ENCODE measurements at places on chromosomes 2 and 18.
A peak's percentile ranks its signal among the peaks of the same experiment; 100 is the strongest.

DNA sequence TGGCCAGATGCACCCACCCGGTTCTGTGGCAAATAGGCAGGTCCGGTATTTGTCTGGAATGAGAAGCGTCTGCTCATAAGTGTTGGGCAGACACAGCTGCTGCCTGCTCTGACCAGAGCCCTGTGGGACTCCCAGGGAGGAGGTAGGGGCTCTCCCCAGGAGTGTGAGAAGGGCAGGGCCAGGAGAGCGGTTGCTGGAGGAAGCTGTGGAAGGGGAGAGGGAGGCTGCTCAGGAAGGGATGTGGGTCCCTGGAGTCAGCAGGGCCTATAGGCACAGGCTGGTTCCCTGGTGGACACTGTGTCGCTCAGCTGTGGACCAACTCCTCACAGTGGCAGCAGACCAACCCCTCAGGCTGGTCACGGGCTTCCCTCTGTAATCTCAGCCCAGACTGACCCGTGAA is 109.2 kb downstream of the DYSF start:
- DNase-seq = no peak

- DNase-seq = no peak
Observed at GRCh38 chr2:116073731-116074130, 1631.3 kb downstream of the DPP10 start.

DNA sequence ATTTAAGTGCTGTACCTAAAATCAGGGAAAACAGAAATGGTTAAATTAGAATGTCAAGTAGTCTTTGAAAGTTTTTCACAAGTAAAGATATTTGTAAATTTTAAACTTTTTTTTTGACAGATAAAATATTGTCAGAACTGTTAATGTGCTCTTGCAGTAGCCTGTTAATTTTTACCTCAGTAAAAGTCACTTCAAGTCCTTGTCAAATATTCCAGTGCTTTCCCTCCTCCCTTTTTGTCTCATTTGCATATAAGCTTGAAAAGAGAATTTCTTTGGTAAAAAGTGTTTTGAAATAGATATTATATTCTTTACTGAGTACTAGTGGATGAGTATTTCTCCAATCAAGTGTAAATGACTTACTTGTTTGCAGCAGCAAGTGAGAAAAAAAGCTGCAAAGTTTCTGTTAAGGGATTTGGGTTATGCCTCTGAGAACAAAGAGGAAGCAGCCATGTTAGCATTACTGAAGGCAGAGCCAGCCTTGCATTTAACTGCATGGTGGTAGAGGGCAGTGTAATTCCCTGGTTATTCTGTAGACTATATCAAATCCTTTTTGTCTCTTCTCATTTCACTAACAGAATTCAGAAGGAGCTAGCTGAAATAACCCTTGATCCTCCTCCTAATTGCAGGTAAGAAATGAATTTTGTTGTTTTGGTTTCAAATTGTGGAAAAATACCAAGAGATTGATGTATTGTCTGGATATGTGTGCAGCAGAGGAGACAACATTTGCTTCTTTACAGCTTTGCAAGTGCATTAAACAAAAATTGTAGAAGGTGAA is 3.2 kb downstream of the UBE2E3 start:
- DNase-seq = peak; percentile 60

DNA sequence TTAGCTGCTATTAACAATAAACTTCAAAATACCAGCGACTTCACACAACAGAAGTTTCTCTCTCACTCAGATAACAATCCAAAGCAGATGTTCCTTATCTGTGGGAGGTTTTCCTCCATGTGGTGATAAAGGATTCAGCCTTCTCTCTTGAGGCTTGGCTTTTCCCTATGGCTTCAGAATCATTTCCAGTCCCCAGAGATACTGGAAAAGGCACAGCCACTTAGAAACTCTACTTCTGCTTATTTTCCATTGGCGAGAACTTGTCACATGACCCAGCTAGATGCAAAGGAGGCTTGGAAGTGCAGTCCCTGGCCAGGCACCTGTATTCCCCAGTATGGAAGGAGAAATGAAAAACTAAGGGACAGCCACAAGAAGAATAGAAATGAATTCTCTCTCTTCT is 344.8 kb downstream of the MTX2 start:
- no peak for DNase-seq

DNA sequence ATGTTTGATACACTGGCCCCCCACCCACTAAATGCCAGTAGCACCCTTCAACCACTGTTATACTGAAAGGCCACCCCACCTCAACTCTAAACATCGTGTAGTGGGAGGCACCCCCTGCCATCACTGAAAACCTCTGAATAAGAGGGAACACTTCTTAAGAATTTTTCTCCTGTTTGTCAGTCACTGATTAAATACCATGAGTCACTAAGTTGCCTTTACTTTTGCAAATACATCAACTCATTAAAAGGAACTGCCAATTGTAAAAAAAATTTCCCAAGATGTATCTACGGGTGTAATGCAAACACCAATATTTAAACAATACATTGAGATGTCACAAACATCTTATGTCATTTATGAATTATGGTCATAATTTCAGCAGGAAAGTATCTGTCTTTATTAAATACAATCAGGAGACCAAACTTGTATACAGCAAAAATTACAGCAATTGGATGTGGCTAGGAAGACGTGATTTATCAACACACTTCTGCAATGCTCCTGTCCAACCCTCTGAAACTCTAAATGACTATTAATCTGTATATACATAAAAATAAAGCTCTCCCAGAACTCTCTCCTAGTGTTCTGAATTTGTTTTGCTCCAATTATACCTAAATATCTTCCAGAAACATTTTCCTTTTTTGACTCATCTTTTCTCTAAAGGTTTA is 144.1 kb upstream of the STK17B start:
- no peak for DNase-seq

- DNase-seq = no peak
Observed at GRCh38 chr2:111186933-111187332, 66.2 kb downstream of the BCL2L11 start.

- no peak for DNase-seq
Observed at GRCh38 chr2:55871637-55872036, 51.9 kb downstream of the EFEMP1 start.

DNA sequence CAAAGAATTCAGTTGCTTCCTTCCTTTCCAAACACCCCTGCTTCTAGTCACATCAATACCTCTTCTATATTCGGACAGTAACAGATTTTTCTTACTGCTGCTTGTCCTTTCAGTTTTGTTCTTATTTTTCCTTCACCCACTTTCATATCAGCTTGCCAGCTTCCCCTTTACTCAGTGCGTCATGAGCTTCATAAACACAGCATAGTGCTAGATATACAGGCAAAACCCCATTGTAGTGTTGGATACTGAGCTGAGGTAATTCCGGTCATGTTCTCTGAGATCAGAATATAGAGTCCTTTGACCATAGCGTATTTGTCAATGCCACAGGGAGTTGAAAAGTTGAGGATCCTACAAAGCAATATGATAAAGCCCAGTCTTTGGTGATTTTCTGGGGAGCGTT is 2.4 kb downstream of the FARP2 start:
- DNase-seq = no peak

- DNase-seq = no peak
Observed at GRCh38 chr2:59353306-59353921, 1112.3 kb upstream of the FANCL start.

GRCh38 chr2:8609357-8609811 is 72.5 kb upstream of the ID2 start:
- no peak for DNase-seq

- no peak for DNase-seq
Observed at GRCh38 chr2:64023485-64024258, 4.4 kb upstream of the VPS54 start.

GRCh38 chr18:42545825-42546224 is 569.7 kb downstream of the RIT2 start:
- no peak for DNase-seq

DNA sequence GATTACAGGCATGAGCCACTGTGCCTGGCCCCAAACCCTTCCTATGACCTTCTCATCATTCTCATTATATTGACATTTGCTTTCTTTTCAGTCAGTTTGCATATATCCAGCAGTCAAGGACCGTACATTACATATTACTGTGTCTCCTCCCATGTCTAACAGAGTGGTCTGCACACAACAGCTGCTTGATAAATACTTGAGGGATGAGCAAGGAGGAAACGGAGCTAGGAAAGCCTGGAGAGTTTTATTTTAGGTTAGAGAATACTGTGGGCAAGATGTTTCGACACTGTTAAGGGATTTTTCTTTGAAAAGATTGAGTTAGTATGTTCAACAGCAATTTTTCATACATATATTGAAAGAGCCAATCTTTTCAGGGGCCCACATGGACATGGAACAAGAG is 76.2 kb upstream of the CHRNA1 start:
- no peak for DNase-seq

DNA sequence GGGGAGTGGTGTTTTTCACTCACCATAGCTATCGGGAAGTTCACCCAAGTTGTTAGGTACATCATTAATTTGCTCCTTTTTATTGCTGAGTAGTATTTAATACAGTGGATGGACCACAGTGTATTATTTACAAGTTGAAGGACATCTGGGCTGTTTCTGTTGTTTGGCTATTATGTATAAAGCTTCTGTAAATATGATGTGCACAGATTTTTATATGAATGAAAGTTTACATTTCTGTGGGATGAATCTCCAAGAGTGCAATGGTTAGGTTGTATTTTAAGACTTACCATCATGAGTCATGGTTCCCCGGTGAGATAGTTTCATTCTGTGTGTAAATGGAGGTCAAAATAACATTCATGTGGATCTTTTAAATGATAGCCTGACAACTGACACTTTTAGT is 337.4 kb downstream of the PTPRM start:
- no peak for DNase-seq

- peak; percentile 68 for DNase-seq
Observed at GRCh38 chr18:26103579-26103978, 13.2 kb upstream of the SS18 start.

DNA sequence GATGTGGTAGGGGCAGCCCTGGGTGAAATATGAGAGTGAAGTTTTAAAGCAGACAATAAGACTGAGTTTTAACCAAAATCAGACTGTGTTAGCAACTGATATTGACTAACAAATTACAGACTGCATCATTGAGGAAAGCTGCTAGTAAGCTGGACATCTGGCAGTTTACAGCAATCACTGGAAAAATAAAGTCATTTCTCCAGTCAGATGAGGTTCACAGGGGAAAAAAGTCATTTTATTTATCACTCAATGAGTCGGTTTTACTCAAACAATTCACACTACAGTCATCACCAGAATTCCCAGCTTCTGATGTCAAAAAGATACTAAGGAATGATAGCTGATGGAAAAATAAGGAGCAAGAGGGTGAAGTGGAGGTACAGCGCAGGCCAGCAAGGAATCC is 10.5 kb upstream of the TMEM177 start:
- DNase-seq = no peak

GRCh38 chr2:20226152-20226545 is 1.2 kb upstream of the SDC1 start:
- no peak for DNase-seq

GRCh38 chr2:230575642-230576324 is 136.9 kb upstream of the CAB39 start:
- DNase-seq = peak; percentile 20

GRCh38 chr2:62964050-62964449 is 86.6 kb upstream of the OTX1 start:
- no peak for DNase-seq

DNA sequence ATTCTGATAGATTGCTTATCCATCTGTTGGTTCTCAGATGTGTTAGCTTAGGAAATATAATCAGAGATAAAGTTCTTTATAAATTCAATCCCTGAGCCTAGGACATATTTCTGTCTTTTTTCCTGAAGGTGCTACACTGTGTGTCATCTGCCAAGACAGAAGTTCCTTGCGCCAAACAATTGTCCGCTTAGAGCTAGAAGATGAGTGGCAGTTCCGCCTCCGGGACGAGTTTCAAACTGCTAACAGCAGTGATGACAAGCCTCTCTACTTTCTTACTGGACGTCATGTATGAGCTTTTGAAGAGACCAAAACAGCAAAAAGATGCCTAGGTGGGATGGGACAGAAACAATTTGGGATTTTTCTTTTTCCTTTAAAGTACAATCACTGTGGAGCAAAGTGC is 78.0 kb downstream of the ESCO1 start:
- no peak for DNase-seq

DNA sequence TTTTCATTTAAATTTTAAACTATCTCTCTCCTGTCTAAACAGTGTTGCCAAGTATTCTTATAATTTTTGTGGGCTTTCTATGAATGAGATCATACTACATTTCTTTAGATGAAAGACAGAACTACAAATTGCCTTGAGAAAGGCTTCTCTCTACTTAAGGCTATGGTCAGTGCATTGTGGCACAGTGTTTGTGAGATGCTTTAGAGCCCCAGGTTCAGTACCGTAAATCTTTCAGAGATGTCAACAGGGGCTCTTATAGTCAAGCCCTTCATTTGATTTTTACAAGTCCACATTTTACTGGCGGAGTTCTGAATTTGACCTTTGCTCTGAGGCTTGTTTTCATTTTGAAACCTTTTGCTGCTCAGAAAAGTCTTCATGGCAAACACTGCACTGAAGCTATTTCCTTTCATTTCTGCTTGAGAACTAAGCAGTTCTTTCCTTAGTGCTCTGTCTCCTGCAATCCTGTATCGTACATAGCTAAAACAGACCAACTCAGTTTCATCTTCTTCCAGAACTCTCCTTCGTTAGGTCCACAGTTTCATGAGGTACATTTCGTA is 175.2 kb downstream of the NYAP2 start:
- DNase-seq = no peak

DNA sequence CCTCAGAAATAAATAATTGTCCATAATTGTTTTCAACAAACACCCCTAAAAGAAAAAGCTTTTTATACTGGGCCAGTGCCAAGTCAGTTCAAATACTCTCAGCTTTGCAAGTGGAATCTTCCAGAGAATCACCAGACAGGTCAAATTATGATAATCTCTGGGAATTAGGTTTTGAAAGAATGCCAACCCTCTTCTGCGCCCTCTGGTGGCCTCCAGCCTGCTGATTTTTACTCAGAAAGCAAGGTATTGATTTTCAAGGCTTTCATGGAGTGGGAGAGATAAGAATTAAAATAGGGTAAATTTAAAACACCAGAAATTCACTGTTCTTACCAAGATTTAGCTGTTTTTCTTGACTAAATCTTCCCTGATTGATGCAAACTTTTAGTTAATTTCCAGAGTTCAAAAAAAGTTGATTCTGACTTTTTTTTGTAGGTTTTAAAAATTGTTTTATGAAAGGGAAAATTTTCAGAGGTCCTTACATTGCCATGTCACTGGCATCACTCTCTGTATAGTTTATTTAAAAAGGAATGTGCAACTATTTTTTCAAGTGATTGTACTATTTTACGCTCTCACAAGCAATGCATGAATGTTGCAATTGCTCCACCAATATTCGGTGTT is 282.9 kb upstream of the TNP1 start:
- DNase-seq = peak; percentile 71

DNA sequence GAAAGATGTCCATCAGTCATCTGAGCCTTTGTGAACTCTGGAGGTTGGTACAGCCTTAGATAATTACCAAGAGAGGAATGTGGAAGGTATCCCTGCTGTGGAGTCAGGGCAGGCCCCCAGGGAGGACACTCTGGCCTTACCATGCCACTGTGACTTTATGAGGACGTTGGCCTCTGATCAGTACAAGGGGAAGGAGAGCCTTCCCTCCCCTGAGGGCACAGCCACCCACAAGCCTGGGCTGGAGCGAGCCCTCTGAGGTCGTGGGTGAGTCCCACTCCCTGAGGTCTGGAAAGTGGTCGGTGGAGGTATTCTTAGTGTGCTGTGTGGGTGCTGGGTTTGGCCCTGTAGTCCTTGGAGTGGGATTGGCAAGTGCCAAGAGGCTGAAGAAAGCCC is 91.6 kb downstream of the STPG4 start:
- DNase-seq = no peak
